CD4-positive, CD25-positive, alpha-beta regulatory T cell (primary cell): ENCODE measurements at places on chromosomes 12 and 14.

DNA sequence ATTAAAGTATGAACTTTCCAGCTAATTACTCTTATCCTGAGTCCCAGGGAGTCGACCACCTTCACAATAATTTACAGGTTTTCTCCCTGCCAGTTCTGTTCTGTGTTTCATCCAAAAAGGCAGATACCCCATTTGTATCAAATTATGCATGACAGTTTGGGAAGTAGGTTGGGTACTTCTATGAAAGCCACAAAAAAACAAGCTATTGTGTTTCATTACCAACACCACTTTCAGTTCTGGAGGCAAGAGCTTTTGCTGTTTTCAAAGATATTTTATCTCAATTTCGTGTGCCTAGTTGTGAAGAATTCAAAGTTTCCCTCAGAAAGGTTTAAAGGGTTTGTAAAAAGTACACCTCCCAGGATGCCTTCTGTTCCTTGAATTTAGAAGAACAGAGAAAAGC lies 557.4 kb downstream of the FLRT2 start:
- DNase-seq: no peak

DNA sequence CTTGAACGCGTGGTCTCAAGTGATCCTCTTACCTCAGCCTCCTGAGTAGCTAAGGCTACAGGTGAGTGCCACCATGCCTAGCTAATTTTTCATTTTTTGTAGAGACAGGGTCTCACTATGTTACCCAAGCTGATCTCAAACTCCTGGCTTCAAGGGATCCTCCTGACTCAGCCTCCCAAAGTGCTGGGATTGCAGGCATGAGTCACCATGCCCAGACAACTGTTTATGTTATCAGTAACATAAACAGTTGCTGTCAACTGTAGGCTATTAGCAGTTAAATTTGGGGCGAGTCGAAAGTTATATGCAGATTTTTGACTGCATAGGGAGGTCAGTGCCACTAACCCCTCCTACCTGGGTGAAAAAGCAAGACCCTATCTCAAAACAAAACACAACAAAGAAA lies 26.2 kb upstream of the LRRK2 start:
- DNase-seq: no peak

DNA sequence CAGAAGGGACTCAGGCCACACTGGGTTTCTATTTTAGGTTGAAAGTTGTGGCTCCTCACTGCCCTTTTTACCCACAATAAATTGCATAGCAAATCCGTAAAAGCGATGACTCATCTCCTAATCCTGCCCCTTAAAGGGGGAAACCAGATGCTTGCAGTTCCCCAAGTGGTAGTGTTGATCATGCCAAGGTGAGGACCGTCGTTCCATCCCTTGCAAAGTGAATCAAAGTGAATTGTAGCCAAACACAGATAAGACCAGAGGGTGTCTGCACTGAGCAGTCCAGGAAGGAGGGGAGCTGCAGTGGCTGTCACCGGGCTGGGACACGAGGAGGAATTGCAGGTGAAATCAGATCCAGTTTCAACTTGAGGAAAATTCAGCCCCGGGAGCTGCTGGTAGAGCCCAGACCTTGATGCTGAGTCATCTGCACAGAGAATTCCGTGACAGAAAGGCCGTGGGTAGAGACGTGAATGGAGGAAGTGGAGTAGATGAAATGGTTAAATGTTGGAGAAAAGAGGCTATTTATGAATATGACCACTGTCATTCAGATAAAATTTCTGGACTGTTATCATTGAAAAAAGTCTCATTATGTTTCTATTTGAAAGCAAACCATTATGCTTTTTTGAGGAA lies 44.2 kb upstream of the MMP17 start:
- no peak for DNase-seq

- DNase-seq: no peak
These were observed 4.5 kb upstream of the PRR4 start for GRCh38 chr12:10853776-10854175.

GRCh38 chr14:83975841-83976770 lies 1553.8 kb upstream of the FLRT2 start:
- no peak for DNase-seq

DNA sequence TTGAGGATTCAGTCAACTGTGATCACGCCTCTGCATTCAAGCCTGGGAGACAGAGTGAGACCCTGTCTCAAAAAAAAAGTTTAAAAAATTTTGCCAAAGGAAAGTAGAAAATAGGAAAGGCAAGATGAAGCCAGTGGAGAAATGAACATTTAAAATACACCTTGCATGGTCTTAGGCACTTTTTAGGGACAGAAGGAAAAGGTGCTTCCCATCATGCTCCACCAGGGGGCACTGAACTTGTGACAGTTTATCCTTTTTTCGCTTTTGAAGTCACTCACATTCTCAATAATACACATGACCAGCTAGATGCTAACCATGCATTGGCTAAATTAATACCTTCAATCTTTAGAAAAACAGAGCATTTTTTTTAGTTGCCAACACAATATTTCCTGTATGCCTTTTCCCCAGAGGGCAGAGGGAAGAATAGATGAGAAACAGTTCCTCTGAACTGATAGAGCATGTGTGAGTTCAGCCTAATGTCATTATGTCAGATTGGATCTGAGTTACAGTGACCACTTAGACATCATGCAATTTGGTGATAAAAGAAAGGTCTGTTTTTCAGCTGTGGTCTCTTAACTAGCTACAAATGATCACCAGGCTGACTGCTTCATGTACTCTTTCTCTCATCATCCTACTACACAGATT lies 221.8 kb upstream of the SSTR1 start:
- DNase-seq: peak; percentile 72

DNA sequence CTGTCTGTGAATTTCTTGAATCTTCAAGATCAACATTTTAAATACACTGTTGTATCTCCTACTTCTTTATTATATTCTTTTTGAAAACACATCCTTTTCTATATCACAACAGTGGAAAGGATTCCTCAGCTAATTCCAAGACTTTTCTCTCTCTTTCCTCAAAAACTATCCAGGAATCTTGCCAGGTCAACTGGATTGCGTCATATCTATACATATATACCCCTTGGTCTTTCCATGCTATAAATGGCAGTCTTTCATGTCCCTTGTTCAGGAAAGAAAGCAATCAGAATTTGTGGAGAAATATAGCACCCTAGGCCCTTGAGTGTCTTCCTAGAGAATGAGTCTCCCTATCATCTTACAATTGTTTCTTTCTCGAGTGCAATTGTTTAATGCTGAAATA lies 149.0 kb downstream of the KCNA5 start:
- DNase-seq: no peak

DNA sequence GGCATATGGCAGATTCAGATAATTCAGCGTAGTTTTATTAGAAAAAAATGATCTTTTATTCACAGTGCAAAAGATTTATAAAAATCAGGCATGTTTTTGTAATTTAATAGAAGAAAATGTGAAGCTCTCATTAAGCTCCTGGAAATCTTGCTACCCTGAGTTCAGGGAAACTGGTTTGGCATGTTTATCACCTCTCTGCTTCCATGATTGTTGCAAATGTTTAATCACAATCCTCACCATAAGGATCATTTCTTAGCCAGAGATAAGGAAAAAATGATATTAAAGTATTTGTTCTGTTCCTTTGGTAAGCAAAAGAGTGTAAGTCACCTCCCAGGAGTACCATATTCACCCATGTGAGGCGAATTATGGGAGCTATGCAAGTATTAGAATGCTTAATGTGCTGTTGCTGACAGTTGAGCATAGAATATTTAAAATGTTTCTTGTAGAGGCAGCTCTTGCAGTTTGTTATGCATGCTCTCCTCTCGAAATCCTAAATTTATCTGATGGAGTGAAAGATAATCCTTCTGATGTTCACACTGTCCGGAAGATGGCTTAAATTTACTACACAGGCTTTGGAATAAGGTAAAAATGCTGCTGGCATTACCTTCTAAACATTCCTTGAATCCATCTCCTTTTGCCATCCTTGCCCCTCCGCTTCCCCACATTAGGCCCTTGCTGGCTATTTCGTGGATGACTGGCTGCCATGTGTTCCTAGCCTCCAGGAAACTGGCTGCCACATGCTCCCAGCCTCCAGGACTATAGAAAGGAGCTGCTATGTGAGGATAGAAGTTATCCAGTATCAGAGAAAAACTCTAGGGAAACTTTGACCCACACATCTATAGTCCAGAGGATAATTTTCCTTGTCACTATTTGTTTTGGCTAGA lies 115.8 kb upstream of the CCDC198 start:
- DNase-seq: no peak
